ENCODE measurements at places on chromosomes 13 and 19. TPM values are rescaled to one million over a fixed set of nuclear protein-coding genes. Genes with fewer than 3 reads are reported as not detected.

The CD70 gene
- 15.3 TPM for total RNA-seq

The SRRM5 gene
- total RNA-seq: 0.60 TPM

The ALG5 gene
- total RNA-seq: 42.3 TPM

The CCDC61 gene
- 18.4 TPM for total RNA-seq

The F2RL3 gene
- total RNA-seq: not detected

The DACT3 gene
- 3.9 TPM for total RNA-seq

The NR1H2 gene
- total RNA-seq: 49.6 TPM

The ATP8B3 gene
- 2.7 TPM for total RNA-seq

The GSX1 gene
- not detected for total RNA-seq

The MLNR gene
- not detected for total RNA-seq

The ZNF66 gene
- total RNA-seq: 7.1 TPM

The UBE2L5 gene
- total RNA-seq: not detected

The CGB2 gene
- total RNA-seq: not detected

The NLRP11 gene
- 0.19 TPM for total RNA-seq

The KCNRG gene
- 0.26 TPM for total RNA-seq

The SCGB2B2 gene
- total RNA-seq: 0.40 TPM

The STX10 gene
- total RNA-seq: 55.0 TPM

The TDRD12 gene
- not detected for total RNA-seq

The PRSS57 gene
- total RNA-seq: not detected

The SPRED3 gene
- total RNA-seq: 0.74 TPM

The NOSIP gene
- total RNA-seq: 61.4 TPM

The GADD45GIP1 gene
- 37.1 TPM for total RNA-seq

The CBARP gene
- 0.46 TPM for total RNA-seq

The IL4I1 gene
- 2.9 TPM for total RNA-seq

The PSG11 gene
- total RNA-seq: not detected

The HNRNPM gene
- total RNA-seq: 348 TPM

The TEX29 gene
- 0.46 TPM for total RNA-seq

The C19orf85 gene
- total RNA-seq: not detected

The PSPN gene
- 0.92 TPM for total RNA-seq

The SIX5 gene
- 1.7 TPM for total RNA-seq

The PSG2 gene
- total RNA-seq: not detected

The IFNL1 gene
- not detected for total RNA-seq

The GFY gene
- not detected for total RNA-seq

Measured in activated naive CD8-positive, alpha-beta T cell treated with anti-CD3 and anti-CD28 coated beads for 36 hours (primary cell).